Coronary artery (tissue), 2 donors: ENCODE measurements at places on chromosomes 2 and 18.
A peak's percentile ranks its signal among the peaks of the same experiment; 100 is the strongest.

DNA sequence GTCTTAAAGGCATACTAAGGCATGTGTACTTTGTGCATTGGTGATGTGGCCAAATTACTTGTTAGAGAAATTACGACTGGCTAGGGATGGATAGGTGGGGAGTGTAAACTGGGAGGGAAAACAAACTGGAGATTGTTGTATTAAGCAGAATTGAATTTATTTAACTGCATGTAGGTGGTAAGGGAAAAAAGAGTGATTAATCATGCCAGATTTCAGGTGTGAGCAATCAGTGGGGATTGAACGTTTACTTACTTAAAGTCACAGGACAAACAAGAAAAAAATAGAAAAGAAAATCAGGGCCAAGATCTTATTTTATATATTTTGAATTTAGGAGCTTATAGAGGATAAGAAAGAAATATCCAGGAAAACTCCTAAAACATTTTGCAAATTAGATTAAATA is 88.6 kb downstream of the GULP1 start:
- no peak for DNase-seq

GRCh38 chr18:63789327-63789726 is 14.1 kb downstream of the SERPINB7 start:
- DNase-seq = no peak

DNA sequence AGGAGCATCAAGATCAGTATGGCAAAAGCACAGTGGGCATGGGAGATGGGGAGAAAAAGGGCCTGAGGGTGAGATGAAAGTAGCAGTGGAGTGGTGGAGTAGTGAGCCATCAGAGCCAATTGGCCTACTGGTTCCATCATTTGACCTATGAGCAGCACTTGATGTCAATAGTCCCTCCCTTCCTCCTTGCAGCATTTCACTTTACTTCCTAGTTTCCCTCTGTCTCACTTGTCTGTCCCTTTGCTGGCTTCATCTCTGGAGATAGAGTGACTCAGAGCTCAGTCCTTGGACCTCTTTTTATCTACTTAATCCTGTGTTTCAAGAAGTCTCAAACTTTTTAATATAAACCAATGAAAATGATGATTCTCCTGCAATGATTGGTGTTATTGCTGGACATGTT is 32.1 kb downstream of the FBXO48 start:
- DNase-seq = no peak

DNA sequence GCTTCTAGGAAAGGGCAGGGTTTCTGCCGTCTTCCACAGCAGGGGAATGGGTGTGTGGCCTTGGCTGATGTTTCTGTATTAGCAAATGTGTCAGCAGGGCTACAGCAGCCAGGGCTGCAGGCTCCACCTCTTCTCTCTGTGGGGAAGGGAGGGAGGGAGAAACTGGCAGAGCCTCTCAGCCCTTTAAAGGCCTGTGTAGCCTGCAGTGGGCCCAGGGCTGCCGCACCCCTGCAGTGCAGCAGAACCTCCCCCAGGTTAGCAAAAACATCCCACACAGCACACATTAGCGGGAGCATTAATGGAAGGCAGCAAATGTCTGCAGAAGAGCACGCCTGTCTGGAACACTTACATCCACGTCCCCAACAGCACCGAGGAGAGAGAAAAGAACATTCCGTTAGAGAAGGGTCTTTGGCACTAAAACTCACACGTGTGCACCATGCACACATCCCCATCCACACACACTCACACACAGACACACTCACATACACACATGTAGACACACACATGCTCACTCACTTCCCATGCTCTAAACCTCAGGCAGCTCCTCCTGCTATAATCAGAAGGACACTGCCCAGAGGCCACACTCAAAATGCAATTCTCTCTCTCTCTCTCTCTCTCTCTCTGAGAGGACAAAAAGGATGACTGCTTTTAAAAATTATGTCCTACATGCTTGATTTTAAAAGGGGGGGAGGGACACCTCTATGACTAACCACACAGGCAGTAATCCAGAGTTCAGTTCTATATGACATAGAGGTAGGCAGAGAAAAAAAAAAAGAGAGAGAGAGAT is 24.1 kb downstream of the MRPL35 start:
- peak; percentile 83 for DNase-seq

DNA sequence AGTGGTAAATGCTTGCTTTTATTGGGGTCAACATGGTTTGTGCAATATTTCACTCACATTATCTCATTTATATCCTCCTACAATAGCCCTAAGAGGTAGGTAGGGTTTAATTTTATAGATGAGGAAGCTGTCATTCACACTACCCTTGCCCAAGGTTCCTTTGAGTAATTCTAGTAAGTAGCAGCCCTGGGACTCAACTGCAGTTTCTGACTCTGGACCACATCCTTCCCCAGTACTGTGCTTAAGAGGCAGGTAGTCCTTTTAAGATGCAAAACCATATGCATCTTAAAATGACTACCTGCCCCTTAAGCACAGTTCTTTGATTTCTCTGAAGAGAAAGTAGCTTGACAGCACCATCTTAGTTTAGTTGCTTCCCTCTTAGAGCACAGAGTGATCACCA is 15.7 kb upstream of the NT5C1B start:
- no peak for DNase-seq

GRCh38 chr2:160109243-160109642 is 46.8 kb upstream of the PLA2R1 start:
- no peak for DNase-seq

DNA sequence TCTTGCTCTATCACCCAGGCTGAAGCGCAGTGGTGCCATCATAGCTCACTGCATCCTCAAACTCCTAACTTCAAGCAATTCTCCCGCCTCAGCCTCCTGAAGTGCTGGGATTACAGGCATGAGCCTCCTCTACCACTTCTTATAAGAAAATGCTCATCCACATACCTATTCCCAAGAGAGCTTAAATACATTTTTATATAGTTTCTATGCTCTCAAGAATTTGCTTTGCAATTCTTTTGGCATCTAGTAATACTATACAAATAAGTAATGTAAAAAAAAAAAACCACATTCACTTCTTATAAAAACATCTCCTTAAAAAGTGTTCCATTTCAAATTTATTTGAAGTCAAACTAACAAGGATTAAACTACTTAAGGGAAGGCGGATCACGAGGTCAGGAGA is 197.3 kb downstream of the DNAH7 start:
- DNase-seq = no peak

DNA sequence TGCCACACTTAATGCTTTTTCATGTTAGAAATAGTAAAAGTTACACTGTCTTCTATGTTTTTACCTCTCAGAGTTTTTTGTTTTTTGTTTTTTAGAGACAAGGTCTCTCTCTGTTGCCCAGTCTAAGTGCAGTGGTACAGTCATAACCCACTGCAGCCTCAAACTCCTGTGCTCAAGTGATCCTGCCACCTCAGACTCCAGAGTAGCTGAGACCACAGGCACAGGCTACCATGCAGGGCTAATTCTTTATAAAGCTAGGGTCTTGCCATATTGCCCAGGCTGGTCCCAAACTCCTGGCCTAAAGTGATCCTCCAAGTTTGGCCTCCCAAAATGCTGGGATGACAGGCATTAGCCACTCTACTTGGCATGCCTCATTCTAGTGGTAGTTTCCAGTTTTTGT is 33.1 kb downstream of the GLS start:
- no peak for DNase-seq

DNA sequence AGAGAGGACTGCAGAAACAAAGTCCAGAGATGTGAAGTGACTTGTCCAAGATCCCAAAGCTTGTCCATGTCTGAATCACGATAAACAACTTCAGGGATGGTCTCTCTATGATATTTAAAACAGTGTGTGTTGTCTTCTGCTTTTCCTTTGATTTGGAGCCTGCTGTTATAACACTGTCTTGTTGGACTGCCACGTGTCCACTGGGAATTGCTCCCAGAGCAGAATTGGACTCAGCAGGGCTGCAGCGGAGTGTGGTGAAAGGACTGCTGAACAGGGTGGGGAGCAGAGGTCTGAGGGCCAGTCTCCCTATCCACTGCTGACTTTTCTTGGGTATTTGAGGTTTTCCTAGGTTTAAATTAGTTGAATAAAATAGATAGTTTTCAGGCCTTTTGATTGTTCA is 68.3 kb downstream of the IL1R2 start:
- no peak for DNase-seq

DNA sequence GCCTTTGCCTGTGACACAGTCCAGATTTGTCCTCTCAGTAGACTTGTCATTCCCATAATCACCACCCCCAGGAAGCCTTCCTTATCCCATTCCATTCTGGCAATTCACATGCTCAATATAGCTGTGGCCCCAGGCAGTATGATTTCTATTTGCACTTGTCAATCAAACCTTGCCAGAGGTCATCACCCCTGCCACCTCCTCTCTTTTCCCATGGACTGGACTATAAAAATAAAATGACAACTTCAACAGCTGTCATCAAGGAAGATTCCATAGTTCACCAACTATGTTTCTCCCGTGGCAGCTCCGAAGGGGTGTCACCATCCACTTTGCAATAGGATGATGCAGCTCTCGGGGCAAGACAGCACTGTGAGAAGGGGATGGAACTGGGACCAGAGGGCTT is 255.7 kb downstream of the CELF4 start:
- no peak for DNase-seq

DNA sequence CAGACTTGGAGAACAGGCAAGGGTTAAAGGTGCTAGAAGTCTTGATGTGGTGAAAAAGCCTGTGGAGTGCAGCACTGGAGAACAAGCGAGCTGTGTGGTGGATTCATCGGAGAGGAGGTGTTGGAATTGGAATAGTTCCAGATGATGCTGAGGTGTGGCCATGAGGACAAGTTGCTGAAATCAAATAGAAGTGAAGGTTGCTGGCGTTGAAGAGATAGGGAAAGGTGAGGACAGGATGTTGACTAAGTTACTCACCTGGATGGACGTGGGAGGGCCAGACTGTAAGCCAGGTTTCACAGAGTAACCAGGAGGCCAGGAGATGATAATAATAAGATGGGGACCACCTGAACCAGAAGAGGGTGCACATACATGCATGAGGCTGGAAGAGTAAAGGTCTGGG is 173.4 kb downstream of the DIS3L2 start:
- no peak for DNase-seq

GRCh38 chr18:70139138-70139537 is 66.3 kb downstream of the RTTN start:
- DNase-seq = no peak

DNA sequence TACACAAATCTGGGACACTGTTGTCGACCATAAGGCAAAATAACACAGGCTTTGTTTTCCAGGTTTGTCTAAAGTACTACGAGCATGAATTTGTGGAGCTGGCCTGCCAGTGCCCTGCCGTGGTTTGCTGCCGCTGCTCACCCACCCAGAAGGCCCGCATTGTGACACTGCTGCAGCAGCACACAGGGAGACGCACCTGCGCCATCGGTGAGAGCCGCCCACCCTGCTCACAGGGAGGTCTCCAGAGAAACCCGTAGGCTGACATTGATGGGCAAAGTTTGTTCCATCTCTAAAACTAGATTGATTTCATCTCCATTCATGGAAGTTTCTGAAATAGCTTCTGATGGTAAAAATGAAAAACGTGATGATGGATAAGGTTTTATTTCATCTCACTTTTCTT is 50.4 kb upstream of the NFATC1 start:
- no peak for DNase-seq

- no peak for DNase-seq
Observed at GRCh38 chr2:48568547-48568946, 38.6 kb downstream of the STON1 start.

DNA sequence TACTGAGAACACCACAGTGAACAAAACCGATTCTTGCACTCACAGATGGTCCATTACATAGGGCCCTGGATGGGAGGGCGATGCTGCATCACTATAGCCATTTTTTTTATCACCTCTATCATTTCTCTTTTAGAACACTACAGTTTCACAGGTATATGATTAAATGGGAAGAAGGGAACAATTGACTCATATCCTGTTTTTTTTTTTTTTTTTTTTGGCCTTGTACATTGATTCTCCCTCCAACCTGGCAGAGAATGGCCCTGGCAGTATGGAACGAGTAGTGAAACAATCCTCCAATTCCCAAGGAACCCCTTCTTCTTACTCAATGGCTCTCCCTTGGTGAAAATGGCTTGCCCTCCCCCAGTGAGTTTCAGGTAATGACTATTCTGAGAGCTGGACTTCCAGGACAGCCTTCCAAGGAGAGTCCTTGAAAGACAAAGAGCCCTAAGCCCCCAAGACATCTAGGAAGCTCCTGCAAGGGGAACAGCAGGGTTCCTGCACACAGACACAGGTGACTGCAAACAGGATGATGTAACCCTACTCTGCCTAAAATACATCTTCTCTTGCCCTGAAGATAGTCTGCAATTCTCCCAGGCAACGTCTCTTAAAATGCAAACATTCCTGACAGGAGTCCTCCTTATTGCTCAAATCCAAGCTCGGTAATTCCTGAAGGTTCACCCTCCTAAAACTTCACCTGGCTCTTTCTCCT is 405.4 kb downstream of the SETBP1 start:
- DNase-seq = no peak

- DNase-seq = no peak
Observed at GRCh38 chr2:75605770-75606529, 40.6 kb upstream of the MRPL19 start.
